ENCODE measurements at places on chromosomes 7 and 10. TPM values are rescaled to one million over a fixed set of nuclear protein-coding genes. Genes with fewer than 3 reads are reported as not detected.

MKLN1 gene
- total RNA-seq: 37.6 TPM

PLEKHS1 gene
- total RNA-seq: not detected

BAIAP2L1 gene
- total RNA-seq: 37.5 TPM

DUS4L gene
- total RNA-seq: 10.0 TPM
